ENCODE measurements at places on chromosomes 6 and 20.
A peak's percentile ranks its signal among the peaks of the same experiment; 100 is the strongest.

DNA sequence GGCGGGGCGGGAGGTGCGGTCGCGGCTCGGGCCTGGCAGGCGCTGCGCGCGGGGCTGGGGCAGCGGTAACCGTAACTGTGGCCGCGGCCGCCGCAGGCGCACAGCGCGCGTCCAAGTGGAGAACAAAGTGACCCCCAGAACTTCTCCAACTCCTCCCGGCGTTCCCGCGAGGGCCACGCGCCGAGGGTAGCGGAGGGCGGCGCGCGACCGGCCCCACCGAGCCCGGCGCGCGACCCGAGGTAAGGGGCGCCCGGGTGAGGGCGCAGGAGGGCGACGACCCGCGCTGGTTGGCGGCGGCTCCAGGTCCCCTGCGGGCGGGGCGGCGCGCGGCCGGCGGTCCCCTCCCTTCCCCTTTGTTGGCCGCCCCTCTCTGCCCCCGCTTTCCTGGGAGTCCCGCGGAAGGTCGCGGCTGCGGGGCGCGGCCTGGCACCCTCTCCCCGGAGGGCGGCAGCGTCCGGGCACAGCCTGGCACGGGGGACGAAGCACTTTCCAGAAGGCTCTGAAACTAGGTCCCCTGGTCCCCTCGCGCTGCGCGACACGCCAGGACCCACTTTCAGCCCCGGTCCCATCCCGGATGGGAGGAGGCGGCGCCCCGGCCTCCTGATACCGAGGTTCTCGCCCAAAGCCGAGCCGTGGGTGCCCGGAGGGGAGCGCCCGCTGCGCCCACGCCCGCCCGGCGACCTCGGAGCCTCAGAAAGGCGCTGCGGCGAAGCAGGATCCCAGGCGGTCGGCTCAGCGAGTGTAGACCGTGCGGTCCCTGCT, at the start of gene TIAM2:
Gene TIAM2 (plus strand): TSS at position 62 of the 762 bp plus-strand sequence. CDS start 133,909 bp downstream, outside the sequence.
- DNase-seq, result no peak

- no peak for DNase-seq
Observed at GRCh38 chr6:119934816-119935215, 585.3 kb upstream of the MAN1A1 start.

GRCh38 chr20:9141070-9141469, 72.2 kb downstream of the PLCB4 start:
- DNase-seq, result no peak

DNA sequence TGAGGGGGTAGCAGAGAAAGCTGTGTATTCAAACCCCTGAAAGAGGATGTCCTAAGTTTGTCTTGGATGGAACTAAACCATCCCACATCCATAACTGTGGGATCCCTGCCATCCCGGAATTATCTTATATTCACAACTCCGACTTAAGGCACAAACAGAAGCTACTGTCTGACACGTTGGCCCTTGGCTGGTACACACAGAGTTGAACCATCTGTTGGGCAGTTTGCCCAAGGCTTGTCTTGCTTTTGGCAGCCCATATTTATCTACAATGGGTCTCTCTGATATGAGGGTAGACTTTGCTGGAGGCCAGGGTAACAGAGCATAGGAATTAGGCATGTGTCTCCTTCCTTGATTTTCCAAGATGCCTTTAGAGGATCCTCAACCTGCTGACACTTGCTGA, 116.6 kb upstream of the PROKR2 start:
- DNase-seq, result peak; percentile 47

DNA sequence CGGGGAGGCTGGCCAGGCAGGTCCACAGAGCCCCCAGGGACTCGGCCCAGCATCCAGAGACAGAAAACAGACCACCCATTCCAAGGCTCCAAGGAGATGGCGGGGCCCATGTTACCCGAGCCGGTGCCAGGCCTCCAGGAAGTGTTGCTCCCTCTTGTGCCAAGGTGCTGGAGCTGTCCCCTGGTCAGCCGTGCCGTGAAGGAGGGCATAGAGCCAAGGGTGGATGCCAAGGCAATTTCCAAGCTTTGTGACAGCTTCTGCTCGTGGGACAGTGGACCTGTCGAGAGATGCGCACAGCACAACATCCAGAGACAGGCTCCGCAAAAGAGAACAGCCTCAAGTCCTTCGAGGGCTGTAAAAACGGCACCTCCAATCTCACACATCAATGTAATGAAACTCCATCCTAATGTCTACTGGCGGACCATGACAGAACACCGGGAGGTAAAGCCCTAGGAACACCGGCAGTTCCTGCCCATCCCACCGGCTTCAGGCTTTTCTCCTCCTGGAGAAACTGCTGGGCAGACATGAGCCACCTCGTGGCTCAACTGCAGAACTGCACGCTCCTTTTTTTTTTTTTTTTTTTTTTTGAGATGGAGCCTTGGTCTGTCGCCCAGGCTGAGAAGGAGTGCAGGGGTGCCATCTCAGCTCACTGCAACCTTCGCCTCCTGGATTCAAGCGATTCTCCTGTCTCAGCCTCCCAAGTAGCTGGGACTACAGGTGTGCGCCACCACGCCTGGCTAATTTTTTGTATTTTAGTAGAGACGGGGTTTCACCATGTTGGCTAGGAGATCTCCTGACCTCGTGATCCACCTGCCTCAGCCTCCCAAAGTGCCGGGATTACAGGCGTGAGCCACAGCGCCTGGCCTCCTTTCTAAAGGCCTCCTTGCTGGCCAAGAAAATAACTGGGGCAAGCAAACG, 30.9 kb upstream of the AVP start:
- DNase-seq, result peak; percentile 55

DNA sequence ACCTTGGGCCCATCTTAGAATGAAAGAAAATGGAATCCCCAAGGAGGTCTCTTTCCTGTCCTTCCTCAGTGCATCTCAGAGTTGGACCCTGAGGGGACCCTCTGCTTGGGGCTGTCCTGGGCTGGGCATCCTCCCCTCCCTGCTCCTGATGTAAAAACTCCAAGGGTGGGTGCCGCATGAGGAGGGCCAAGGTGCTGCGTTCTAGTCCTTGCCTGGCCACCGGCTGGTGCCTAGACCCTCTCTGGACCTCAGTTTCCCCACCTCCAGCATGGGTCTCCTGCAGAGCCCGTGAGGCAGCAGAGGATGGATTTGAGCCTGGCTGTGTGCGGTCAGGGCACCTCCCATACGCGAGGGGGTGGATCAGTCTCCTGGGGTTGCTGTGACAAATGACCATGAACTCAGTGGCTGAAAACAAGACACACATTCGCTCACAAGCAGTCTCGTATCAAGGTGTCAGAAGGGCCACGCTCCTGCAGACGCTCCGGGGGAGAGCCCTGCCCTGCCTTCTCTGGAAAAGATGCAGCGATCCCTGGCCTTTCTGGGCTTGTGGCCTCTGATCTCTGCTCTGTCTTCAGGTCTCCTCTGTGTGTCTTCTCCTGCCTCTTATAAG, 54.7 kb downstream of the CHMP4B start:
- no peak for DNase-seq

DNA sequence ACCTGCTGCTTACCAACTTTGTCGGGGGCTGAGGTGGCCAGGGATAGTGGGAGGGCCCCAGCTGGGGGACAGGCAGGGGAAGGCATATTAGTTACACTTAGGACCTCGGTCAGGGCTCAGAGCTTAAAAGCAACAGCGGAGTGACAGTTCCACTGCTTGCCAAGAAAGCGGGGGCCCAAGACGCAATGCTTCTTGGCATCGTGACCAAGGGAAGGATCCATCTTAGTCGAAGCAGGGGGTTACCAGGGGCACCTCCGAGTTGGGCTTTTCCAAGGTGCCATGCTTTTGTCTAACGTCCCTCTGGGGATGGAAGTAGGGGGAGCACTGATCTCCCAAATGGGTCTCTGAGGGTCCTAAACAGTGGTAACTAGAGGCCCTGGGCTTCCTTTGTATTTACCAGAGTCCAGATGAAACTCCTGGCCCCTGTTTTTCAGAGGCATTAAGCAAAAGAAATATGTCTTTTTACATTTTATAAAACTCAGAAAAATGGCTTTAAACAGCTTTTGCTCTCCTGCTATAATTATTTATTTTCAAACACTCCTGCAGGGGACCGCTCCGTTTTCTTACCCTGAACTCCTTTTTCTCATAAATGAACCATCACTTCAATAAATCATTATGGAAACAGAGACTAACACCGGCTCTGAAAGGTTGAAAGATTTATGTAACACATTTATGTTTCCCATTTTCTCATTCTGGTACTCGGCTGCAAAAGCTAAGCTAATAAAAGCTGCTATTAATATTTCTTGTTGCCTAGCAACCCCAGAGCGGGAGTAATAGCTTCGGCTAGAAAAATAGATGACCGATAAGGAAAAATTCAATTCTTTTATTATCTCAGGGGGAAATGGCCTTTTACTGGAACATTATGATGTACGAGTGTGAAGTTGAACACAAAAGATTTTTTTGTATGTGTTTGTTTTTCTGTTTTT, 100.4 kb downstream of the TOX2 start:
- DNase-seq, result no peak

DNA sequence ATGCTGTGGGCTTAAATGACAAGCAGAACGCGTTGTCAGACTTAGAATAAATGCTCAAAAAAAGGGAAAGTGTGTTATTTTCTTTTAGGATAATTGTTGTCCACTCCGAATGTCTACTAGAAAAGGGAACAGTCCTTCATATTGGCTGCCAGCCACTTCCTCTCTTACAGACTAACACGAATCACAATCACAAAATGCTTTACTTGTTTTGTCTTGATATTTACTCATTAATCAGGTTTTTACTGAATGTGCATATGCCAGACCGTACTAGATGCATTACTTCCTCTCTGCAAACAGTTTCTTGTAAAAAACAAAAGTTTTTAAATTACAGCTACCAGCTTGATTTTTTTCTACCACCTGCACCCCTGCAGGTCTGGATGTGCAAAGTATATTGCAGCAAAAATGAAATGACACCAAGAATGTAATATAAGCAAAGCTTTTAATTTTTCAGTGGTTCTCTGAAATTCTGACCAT, 821 bp downstream of the DHX35 start:
- peak; percentile 31 for DNase-seq

DNA sequence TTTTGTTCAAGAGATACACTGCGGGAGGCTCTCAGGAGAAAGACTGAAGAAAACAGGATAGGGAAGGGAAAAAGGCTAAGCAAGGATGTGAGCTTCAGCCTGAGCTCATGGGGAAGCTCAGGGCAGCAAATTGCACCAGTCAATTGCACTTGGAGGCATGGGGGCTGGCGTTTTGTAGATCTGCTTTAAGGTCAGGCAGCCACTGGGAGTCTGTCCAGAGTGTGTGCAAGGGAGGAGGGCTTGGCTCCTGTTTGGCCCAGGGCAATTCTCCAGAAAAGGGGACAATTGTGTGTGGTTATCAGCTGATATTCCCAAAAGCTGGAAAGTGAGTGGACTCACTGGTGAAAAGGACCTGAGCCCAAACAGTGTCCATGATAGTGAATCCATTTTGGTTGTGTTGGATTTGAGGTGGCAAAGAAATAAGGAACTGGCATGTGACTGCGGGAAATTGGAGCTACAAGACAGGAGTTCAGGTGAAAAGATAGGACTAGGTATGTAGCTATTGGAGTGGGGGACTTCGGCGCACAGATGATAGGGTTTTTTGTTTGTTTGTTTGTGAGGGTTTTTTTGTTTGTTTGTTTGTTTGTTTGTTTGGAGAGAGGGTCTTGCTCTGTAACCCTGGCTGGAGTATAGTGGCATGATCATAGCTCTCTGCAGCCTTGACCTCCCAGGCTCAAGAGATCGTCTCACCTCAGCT, 22.3 kb upstream of the IER3 start:
- DNase-seq, result no peak

GRCh38 chr6:161347125-161347524, 73.3 kb upstream of the AGPAT4 start:
- no peak for DNase-seq

DNA sequence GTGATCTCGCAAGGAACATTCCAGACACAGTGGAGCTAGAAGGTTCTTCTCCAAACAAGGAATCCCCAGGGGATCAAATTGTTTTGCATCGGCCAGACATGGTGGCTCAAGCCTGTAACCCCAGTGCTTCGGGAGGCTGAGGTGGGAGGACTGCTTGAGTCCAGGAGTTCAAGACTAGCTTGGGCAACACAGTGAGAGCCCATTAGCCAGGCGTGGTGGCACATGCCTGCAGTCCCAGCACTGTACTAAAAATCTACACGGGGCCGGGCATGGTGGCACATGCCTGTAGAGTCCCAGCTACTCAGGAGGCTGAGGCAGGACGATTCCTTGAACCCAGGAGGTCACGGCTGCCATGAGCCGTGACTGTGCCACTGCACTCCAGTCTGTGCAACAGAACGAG, 15.3 kb downstream of the GMEB2 start:
- no peak for DNase-seq

GRCh38 chr6:83889621-83890020, 30.1 kb downstream of the CYB5R4 start:
- no peak for DNase-seq

DNA sequence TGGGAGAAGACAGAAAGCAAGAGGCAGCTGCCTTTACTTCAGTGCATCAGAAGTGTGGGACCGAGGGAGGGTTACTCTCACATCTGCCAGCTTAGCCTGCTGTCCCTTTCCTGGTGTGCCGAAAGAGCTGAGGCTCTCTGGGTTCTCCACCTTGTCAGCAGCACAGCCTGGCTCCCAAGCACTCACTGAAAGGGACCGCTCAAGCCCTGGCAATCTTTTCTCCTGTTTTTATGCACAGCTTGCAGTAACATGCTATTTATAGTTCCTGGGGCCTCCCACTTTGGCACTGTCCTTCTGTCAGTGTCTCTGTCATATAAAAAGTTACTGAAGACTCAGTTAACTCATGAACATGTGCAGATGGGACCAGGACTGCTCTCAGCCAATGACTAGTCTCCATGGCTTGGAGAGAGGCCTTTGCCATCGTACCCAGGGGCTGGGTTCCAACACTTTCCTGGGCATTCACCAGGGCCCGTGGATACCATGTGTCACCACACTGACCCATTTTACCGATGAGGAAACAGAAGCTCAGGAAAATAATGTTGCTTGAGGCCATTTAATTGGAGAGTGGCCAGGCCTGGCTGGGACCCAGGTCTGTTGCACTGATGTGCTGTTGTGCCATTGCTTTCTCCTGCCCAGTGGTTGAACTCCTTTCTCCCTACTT, 46.2 kb downstream of the PANK2 start:
- DNase-seq, result no peak

GRCh38 chr20:55166063-55166462, 690.7 kb downstream of the DOK5 start:
- no peak for DNase-seq

- peak; percentile 29 for DNase-seq
Observed at GRCh38 chr20:62050166-62051120, 15.2 kb downstream of the TAF4 start.

DNA sequence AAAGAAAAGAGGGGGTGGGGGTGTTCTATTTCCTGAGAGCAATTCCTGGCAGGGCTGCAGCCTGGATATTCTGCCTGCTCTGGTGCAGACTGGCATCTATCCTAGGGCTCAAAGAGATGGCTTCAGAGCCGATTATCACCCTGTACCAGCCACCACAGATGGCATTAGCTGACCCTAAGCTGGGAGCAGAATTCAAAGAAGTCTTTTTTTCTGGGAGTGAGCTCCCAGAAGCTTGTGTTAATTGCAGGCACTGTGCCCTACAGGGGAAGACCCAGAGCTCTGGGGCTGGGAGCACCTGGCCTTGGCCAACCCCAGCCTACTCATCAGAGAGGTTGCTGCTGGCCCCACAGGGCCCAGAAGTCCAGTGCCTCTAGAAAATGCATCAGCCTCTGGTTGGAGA, 85.9 kb downstream of the PXDC1 start:
- no peak for DNase-seq

GRCh38 chr6:39197922-39198500, 31.3 kb downstream of the KCNK5 start:
- no peak for DNase-seq
